ENCODE measurements at places on chromosomes 6 and 20. TPM values are rescaled to one million over a fixed set of nuclear protein-coding genes. Genes with fewer than 3 reads are reported as not detected.

GRCh38 chr6:108616544-108616943 lies 55.8 kb downstream of the FOXO3 start:
- no peak for DNase-seq

DNA sequence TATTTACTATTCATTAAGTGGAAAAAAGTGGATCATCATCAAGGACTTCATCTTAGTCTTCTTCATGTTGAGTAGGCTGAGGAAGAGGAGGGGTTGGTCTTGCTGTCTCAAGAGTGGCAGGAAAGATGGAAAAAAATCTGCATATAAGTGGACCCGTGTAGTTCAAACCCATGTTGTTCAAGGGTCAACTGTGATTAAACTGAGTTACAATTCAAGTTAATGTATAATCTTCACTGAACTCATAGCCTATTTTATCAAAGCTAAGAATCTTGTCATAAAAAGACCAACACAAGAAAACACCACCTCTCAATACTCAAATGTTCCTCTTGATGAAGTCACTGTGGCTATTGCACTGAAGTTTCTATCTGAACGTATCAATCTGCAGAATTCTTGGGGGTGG lies 260.2 kb downstream of the FNDC1 start:
- no peak for DNase-seq

The PHF3 gene
- total RNA-seq, result 56.5 TPM

The ERVFRD-1 gene
- 0.13 TPM for total RNA-seq

DNA sequence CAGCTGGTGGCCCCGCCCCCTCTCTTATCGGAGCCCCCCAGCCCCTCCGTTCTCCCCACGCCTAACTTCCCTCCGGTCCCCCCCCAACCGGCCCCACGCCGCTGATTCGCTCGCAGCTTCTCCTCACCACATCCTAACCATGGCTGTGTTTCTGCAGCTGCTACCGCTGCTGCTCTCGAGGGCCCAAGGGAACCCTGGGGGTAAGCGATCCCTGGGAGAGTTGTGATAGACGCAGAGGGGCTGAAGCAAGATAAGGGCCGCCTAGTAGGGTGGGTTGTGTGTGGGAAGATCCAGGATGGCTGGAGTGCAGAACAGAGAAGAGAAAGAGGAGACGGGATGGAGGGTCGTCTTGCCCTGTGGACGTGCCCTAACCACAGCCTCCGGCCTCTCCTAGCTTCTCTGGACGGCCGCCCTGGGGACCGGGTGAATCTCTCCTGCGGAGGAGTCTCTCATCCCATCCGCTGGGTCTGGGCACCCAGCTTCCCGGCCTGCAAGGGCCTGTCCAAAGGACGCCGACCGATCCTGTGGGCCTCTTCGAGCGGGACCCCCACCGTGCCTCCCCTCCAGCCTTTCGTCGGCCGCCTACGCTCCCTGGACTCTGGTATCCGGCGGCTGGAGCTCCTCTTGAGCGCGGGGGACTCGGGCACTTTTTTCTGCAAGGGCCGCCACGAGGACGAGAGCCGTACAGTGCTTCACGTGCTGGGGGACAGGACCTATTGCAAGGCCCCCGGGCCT lies at the start of gene MPIG6B:
TSS of gene MPIG6B (plus strand) at position 129 of the 735 bp plus-strand sequence. CDS start at position 140, 11 bp downstream.
- no peak for DNase-seq

- DNase-seq, result no peak
Observed at GRCh38 chr6:44002593-44003344, 124.5 kb downstream of the MRPL14 start.

The SLC22A2 gene
- 0.75 TPM for total RNA-seq

The GSTA4 gene
- 16.6 TPM for total RNA-seq

- DNase-seq, result no peak
Observed at GRCh38 chr6:47253136-47253535, 56.6 kb downstream of the TNFRSF21 start.

DNA sequence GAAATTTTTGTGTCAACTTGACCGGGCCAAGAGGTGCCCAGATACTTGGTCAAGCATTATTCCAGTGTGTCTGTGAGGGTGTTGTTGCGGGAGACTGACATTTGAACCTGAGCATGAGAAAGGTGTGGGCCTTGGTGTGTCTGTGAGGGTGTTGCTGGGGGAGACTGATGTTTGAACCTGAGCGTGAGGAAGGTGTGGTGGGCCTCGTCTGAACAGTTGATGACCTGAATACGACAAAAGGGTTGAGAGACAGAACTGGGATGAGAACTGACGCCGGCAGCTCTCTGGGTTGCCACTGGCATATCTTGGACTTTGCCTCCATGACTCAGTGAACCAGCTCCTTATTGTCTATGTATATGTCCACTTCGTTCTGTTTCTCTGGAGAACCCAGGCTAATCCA lies 240.5 kb downstream of the ERMARD start:
- no peak for DNase-seq

DNA sequence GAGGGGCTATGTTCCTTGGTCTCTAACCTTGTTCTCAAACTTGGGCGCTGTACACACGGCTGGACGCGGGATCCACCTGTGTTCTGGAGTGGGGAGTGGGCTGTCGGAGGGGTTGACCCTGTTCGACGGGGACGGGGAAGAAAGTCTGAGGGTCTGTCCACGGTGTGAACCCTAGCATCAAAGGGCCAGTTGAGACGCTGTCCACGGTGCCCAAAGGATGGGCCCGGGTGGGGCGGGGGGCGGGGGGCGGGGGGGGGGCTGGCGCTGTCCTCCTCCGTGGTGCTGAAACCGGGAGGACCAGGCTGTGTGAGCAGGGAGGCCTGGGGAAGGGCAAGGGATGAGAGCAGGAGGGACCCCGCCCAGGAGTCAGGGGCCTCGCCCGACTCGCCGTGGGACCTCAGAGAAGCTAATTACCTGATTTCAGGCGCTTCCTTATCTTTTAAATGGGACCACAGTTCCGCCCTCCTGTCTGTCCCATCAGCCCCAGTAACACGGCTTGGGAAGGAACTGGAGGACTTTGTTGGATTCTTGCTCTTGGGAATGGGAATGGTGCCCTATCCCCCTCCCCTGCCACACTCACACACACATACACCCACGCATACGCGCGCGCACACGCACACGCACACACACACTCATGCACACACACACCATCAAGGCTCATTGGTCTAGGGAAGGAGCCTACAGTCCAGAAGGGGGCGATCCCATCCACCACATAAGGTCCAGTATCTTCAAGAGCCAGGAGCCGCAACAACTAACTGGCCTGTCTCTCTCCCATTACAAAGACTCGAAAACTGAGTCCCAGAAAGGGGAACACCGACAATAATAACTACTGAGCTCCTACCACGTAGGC lies 1.0 kb upstream of the VSTM2L start:
- DNase-seq, result no peak

- DNase-seq, result peak; percentile 84
Observed at GRCh38 chr6:1379017-1379787, 10.2 kb upstream of the FOXF2 start.

GRCh38 chr6:128079021-128079420 lies 178.2 kb upstream of the THEMIS start:
- DNase-seq, result no peak

DNA sequence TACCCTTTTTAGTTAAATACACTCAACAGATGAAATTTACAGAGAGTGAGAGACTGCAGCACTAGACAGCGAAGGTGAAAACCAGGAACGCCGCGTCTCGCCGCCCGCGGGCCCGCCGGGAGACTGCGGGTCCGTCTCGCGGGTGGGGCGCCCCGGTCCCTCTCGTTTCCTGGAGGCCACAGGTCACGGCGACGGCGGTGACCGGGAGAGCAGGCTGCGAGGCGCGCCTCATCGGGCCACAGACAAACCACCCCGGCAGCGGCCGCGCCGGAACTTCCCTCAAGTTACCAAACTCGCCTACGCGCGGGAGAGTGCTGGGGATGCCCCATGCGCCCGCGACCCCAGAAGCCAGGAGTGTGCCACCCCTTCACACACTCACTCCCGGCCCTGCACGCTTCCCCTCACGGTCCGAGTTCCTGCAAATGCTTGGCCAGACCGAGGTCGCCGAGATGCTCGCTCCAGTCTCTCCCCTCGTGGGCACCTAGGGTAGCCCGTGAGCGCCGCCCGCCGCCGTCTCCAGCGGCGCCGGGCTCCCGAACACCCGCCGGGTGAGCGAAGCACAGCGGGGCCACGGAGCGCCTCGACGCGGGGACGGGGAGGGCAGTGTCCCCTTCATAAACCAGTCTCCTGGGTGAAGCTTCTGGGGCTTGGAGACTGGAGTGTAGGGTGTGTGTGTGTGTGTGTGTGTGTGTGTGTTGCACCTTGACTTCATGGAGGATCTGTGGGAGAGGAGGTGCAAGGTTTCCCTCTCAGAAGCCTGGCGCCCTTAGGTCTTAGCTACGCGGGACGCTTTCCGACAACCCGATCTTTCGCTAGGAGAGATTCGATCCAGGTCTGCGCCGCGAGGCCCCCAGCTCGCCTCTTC lies 1.4 kb downstream of the BACH2 start:
- DNase-seq, result no peak

DNA sequence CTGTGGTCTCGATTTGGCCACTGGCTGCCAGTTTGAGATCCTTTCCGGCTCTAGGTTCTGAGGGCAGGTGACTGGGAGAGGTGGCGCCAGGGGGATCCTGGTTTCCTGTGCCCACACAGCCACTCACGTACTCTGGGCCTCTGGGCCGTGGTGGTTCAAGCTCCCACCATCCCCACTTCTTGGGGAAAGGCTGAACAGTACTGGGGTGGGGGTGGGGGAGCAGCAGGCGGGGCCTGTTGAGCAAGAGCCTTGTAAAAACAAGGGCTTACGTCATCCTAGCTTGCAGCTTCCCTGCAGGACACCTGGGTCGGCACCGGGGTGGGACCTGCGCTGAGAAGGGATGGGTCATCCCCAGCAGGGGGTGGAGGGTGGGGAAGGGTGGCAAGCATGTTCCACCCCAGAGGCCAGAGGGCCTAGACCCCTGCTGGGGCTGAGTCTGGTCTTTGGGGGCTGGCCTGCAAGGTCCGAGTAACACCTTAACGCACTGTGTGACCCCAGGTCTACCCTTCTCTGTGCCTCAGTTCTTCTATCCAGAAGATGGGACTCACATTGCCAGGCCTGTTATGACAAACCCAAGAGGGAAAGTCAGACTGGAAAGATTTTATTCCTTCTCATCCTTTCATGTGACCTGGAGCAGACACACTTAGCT lies 3.1 kb upstream of the CEBPB start:
- no peak for DNase-seq

DNA sequence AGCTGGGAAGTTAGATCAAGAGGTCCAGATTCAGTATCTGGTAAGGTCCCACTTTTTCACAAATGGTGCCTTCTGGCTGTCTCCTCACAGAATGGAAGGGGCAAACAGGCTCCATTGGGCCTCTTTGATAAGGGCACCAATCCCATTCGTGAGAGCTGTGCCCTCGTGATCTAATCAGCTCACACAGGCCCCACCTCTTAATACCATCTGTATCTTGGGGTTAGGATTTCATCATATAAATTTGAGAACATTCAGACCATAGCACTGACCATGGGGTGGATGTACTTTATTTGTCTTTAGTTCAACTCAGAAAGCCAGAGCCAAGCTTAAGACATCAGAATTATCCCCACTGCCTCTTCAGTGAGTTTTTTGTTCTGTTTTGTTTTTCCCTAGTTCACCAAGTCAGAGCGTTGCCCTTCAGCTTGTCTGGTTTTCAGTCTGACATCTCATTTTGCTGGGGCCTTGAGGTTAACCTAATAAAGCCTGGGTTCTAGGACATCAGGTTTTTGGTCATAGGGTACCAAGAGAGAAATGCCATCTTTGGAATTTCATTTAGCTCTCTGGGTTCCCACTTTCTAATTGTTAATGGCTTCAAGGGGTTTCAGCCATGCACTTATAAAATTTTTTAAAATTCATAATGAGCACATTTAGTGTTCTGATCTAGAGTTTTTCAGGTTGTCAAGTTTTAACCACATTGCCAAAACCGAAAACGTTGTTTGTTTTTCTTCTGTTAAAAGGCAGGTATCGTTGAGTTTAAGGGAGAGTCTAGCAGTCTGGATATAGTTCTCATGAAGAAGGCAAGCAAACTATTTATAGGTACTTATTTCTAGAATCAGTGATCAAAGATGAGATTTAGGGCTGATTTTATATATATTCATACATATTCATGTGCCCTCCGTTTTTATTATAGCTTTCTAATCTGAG lies 19.0 kb downstream of the SENP6 start:
- DNase-seq, result no peak

The PRR18 gene
- total RNA-seq, result not detected

- no peak for DNase-seq
Observed at GRCh38 chr6:166515072-166515810, 71.2 kb downstream of the RAMACL start.

- DNase-seq, result peak; percentile 50
Observed at GRCh38 chr6:47034926-47035325, 7.2 kb downstream of the ADGRF1 start.

DNA sequence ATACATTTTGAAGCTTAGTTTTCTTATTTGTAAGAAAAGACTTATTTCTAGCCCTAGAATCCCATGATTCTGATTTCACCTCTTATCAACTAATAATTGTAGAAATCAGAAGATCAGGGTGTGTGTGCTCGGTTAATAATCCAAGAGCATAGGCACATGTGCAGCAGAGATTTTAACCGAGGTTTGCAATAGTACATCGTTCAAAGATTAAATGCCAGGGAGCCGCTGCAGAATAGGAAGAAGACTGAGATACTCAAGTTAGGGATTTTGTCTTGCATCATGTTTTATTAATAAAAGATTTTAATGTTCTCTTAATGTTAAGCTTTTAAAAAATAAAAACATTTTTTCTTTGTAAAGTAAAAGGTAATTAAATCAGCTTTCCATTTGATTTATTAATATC lies 6.9 kb downstream of the STX16 start:
- DNase-seq, result peak; percentile 37

The LPIN3 gene
- total RNA-seq, result 12.0 TPM

The C4A gene
- 109 TPM for total RNA-seq

The ZSCAN16 gene
- 7.4 TPM for total RNA-seq

The SLC16A10 gene
- total RNA-seq, result 0.83 TPM

DNA sequence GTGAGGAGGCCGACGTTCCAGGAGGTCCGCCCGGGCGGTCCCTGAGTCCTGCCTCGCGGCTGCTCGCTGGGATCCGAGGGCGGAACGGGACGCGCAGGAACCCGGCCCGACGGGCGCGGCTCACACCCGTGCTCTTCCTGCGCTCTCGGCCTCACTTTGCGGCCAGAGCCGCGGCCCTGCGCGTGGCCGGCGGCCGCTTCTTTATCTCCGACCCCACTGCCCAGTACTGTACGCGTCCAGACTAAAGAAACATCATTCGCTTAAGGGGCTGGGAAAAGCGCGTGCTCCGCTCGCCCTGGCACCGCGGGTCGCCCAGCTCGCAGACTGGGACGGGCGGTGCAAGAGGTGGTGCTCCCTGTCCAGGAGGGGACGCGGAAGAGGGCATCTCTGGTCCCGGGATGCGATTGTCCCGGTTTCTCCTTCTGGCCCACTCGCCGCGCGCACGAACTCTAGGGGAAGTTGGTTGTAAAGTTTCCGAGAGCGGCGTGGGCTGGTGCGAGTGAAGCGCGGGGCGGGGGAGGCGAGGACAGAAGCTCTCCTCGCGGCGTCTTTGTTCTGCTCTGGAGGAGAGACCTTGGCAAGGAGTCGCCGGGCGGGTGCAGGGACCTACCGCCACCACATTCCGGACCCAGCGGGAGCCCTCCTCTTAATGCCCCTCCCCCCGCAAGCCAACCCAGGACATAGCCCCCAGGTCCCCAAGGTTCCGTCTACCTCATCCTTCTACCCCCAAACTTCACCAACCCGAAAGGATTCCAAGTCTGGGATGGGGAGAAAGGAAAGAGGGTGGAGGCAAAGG lies 71.0 kb downstream of the SOX4 start:
- no peak for DNase-seq

The C4B gene
- 84.4 TPM for total RNA-seq

GRCh38 chr20:8255945-8256632 lies 124.0 kb downstream of the PLCB1 start:
- no peak for DNase-seq

GRCh38 chr6:118580585-118581419 lies 32.7 kb downstream of the PLN start:
- DNase-seq, result no peak

GRCh38 chr6:71496018-71496721 lies 207.6 kb downstream of the OGFRL1 start:
- no peak for DNase-seq

The VGLL2 gene
- not detected for total RNA-seq
